GM13976 (cell line): ENCODE measurements at places on chromosomes 12 and 14.

DNA sequence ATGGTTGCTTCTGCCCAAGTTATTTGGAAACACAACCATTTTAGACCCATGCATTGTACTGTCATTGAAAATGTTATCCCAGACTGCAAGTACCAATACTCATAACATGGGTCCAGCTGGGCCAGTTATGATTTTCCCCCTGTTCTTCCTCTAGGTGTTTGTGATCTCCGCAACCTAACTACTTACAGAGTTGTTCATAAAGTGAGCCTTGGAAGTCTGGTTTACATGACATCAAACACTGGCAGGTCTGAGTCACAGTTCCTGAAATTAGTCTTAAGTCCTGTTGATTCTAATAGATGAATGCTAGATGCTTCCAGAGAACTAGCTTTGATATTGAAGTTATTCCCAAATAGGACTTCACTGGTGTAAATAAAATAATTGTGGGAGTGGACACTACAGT is 487.0 kb downstream of the MED13L start:
- DNase-seq, result no peak

GRCh38 chr12:76085520-76085868 is 1.0 kb upstream of the NAP1L1 start:
- DNase-seq, result peak; percentile 15

DNA sequence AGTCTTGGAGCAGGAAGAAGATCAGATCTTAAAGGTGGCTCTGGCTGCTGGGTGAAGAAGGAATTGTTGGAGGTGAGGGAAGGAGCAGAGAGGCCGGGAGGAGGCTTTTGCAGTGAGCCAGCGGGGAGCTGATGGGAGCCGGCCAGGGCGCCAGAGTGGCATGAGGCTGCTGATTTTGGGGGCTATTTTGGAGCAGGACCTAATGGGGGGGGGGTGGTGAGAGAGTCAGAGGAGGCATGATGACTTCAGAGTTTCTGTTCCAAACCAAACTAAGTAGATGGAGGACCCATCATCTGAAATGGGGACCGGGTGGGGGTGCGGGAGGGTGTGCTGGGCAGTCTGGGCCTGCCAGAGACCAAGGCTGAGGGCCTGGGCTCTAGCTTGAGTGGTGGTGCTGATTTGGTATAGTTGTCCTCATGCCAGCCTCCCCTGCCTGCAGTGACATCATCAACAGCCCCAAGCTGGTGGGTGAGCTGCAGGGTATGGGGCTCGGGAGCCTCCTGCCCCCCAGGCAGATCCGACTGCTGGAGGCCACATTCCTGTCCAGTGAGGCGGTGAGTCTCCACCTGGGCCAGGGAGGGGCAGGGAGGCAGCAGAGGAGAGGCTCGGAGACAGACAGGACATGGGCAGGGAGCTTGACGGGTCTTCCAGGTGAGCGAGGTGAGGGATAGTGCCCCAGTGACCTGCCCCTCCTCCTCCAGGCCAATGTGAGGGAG is 6.2 kb downstream of the TNFAIP2 start:
- DNase-seq, result no peak

- DNase-seq, result no peak
Observed at GRCh38 chr12:9725213-9725870, 7.6 kb downstream of the CLECL1 start.

GRCh38 chr14:47619392-47619791 is 56.0 kb downstream of the MDGA2 start:
- no peak for DNase-seq

- DNase-seq, result peak; percentile 68
Observed at GRCh38 chr14:61103541-61104339, 122.7 kb downstream of the SLC38A6 start.

DNA sequence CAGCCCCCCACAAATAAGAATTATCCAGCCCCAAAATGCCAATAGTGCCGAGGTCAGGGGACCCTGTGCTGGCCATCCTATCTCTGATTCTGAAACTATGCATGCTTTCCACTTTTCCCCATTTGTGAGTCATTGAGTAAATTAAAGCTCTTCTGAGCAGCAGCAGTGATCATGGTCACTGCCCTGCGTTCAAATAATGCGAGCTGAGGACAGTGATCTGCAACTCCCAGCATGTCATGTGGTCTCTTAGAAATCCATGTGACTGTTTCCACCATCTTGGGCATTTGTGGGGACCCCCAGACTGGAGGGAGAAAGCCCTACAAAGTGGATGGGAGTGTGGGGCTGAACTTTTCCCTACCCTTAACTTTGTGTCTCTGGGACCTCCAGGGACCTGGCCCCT is 53.8 kb downstream of the C14orf132 start:
- DNase-seq, result no peak

DNA sequence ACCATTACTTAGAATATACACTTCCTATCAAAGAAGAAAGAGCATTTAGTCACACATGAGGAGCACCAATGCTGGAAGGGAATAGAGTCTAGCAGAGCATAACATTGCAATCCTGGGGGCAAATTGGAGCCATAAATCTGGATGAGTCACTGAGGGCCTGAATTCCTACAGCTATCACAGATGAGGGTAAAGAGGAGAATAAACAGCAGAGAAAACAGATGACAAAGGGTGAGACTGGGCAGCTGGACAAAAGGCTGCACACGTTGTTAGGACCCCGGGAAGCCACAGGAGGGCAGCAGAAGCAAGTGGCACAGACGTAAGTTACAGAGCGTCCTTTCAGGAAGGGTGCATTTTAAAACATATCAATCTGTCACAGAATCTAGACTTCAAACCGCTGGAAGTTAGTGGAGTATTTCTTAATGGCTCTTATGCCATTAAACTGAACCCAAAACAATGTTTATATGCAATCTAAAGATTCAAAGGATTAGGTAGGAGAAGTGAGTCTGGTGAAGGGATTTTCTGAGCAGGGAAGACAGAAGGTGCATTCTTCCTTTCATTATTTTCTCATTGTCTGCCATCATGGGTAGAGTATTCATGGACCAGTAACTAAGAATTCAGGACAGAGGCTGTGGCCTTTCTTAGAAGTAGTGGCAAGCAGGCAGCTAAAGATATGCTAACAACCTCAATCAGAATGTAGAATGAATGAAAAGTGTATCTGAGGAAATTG is 159.8 kb upstream of the DAAM1 start:
- DNase-seq, result peak; percentile 45
